Stimulated activated naive CD4-positive, alpha-beta T cell treated with Interleukin-2 at 50 U/mL for 16 hours (primary cell): ENCODE measurements at places on chromosomes 13 and 19.

- DNase-seq = no peak
Measured at GRCh38 chr13:77213644-77214043, 113.2 kb downstream of the MYCBP2 start.

GRCh38 chr19:50957587-50957986, 4.7 kb upstream of the KLK5 start:
- DNase-seq = no peak

GRCh38 chr19:17687141-17687856, 855 bp downstream of the UNC13A start:
- no peak for DNase-seq

DNA sequence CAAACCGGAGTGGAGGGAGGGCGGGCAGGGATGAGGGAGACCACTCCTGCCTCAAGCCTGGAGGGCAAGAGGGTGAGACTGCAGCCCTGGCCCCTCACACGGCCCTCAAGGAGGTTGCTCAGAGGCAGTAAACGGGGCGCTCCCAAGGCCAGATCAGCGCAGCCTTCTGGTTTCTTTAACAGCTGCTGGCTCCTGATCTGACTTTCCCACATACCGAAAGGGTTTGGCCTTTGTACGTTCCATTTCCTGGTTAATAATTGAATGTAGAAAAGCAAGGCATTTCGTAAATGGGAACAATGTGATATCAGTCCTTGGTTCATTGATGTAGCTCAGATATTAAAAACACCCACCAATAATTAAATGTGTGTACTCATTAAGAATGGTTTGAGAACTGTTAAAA, 71.5 kb downstream of the GGACT start:
- DNase-seq = no peak

DNA sequence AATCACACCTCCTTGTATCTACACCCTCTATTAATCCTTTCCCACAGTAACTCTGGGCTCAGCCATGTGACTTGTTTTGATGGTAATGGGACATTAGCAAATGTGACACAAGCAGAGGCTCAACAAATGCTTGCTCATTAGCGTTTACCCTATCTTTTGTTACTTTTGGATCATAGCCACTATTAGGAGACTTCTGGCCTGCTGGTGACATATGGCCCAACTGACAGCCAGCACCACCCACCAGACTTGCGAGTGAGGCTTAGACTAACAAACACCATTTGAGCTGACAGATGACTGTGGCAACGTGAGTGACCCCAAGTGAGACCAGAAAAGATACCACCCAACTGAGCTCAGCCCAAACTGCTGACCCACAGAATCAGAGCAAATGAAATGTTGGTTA, 154.1 kb downstream of the OLFM4 start:
- no peak for DNase-seq
